ENCODE measurements at places on chromosomes 4 and X.

DNA sequence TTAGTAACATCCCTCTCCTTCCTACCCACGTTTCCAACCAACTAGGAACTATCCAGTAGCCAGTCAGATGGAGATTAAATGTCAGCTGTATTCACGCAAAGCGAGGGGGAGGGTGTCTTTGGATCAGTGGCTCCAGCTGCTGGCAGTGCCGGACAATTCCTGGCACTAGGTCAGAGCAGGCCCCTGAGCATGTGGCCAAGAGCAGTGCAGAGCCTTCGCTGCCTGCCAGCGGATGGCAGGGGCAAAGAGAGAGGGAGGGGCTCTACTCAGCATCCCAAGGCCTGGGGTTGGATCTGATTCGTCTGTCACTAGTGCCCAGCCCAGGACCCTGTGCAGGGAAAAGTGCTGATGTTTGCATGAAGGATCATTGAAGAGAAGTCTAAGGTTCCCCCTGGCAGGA, 28.7 kb upstream of the JAKMIP1 start:
- no peak for DNase-seq

DNA sequence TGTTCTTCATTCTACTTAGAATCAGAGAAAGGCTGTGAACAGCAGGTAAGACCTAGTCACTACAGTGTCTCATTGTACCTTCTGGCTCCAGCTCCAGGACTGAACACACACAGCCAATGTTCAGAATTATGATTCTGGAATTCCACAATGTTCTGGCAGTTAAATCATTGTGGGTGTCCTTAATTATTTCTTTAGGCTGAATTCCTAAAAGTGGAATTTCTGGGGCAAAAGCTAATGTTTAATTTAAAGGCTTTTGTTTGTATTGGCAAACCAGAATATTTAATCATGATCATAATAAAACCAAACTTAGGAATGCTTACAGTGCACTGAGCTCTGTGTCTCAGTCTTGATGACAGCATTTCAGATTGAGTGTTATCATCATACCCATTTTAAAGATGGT, 67.0 kb upstream of the FAT1 start:
- DNase-seq: no peak

- no peak for DNase-seq
These were observed 77.1 kb upstream of the ATOH1 start for GRCh38 chr4:93751411-93751810.

DNA sequence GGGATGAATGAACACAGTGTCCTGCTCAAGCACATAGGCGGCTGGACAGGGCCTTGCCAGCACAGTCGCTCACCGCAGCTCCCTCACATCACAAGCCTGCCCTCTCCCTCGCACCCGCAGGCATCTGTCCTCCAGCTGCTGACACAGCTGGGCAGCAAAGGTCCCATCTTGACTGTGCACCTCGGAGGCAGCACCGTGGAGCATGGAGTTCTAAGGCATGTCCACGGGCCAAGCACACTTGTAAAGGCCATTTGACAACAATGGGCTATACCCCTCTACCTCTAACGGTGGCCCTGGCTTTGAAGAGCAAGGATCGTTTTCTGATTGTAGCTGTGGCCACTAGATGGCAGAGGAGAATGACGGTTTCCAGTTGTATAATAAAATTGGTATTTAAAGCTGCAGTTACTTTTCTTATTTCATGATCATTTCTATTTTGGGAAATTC, 53.8 kb downstream of the APLN start:
- DNase-seq: peak; percentile 26

- no peak for DNase-seq
These were observed 139.2 kb upstream of the AGTR2 start for GRCh38 chrX:116031331-116031730.

DNA sequence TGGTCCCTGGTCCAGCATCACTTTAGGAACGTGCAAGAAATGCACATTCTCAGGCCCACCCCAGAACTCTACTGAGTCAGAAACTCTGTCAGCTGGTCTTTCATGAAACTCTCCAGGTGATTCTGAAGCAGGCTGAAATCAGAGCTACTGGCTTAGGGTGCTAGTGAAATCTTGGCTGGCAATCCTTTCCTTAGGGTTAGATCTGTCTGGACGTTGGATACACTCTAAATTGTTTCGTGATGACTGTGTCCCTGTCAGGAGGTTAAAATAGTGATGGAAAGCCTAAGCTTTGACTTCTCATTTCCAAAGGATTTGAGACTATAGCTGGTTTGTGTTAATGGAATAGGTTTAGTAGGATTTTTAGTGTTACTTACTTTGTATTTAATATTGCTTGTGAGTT, 99.1 kb downstream of the ARHGAP10 start:
- no peak for DNase-seq

- DNase-seq: no peak
These were observed 38.4 kb upstream of the SCOC start for GRCh38 chr4:140335076-140335475.

Measured in HuH-7 (cell line).